ENCODE measurements at places on chromosomes 5 and 9.
A peak's percentile ranks its signal among the peaks of the same experiment; 100 is the strongest.

GRCh38 chr5:141512911-141513626 is 24.2 kb downstream of the PCDHGC5 start:
- DNase-seq = peak; percentile 55

DNA sequence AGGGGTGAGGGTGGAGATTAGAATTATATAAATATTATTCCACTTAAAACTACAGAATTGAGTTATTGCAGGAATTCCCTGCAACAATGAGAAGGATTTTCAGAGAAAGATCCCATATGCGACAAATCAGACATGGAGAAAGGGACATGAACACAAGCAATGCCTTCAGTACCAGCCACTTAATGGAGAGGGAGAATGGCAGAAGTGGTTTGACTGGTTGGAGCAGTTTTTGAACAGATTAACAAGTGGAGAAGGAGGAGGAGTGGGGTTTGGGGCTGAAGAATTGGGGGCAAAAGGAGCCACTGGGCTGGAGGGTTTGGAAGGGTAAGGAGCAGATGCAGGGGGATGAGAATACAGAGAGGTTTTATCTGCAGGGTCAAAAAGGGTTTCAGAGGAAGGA is 620.9 kb upstream of the PTPRD start:
- DNase-seq = no peak

GRCh38 chr5:169494941-169495548 is 88.5 kb upstream of the SPDL1 start:
- peak; percentile 57 for DNase-seq

DNA sequence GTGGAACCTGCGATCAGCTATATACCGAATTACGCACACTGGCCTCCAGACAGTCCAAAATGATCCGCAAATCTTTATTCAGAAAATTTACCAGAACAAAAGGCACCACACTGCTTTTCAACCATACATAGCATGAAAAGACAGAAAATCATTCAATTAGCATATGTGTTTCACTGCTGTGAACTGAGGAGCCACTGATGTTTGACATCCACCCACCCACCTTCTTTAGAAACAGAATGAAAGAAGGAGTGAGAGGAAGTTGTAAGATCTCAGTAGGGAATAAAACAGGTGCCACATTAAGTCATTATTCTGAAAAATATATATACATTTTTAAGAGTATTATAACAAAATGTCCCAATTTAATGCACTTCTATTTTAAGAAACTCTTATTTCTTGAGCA is 156.8 kb downstream of the NFIB start:
- DNase-seq = no peak

- no peak for DNase-seq
These were observed 135.9 kb downstream of the GCNT1 start for GRCh38 chr9:76594764-76595424.

GRCh38 chr9:18268381-18268780 is 205.6 kb upstream of the ADAMTSL1 start:
- DNase-seq = peak; percentile 82

DNA sequence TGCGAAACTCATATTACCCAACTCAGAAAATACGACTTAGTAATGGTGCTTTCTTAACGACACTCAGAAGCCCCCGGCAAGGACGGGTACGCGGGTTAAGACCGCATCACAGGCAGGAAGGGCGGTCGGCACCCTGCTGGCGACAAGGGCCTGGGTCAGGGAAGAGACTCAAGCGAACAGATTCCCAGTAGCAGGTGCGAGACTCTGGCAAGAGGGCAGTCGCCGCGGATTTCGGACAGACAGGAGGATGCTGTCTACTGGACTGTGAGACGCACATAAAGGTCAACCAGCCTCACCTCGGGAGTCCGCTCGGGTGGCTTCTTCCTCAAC is 398 bp downstream of the RAPGEF6 start:
- DNase-seq = peak; percentile 49

- DNase-seq = no peak
These were observed 668.3 kb downstream of the DNAH5 start for GRCh38 chr5:13276156-13276555.

GRCh38 chr5:42837601-42838000 is 25.9 kb upstream of the SELENOP start:
- no peak for DNase-seq

DNA sequence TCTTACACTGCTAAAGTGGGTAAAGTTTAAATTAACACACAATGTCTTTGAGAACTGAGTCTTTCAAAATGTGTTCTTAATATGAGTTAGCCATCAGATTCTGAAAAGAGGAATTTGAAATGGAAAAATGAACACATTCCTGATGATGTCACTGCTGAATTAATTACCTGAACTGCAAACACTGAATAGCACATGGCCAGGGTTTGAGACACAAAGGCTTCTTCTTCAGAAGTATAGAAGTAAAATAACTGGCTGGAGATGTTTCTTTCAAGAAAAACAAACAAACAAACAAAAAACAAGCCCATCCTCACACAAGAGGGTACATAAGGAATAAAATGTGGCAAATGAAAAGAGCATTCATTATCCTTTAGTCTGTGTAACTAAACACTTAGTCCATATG is 7.1 kb downstream of the GLIS3 start:
- DNase-seq = peak; percentile 54

DNA sequence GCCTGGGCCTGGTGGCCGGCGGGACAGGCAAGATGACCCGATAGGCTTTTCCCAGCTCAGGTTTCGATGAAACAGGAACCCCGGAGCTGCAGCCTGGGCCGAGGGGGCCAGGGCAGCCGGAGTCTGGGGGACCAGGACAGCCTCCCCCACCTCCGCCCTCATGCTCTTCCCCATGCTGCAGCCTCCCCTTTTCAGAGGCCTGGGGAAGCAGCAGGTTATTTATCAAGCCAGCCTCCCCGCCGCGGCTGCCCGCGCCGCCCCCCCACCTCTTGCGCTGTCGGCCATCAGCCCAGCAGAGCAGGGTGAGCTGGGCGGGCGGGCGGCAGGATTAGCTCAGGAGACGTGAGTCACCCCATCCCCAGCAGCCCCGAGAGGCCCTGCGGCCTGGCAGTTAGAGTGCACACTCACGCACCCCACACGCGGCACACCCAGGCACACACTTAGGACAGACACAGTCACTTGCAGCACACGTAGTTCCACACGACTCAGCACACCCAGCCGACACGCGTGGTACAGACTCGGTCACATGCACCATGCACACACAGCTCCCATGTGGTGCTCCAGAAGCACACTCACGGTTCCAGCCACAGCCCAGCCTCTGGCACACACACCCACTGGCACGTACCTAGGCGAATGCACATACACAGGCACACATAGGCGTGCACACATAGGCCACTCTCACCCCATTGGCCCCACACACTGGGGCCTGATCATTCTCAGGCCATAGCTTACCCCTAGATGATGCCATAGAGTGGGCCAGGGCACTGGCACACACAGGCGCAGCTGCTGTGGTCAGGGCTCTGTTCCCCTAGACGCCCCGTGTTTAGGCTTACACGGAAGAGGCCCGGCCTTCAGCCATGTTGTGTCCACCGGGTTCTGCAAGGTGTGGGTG is 13.0 kb downstream of the CXXC5 start:
- peak; percentile 95 for DNase-seq
